ENCODE measurements at places on chromosomes 5 and 9. TPM values are rescaled to one million over a fixed set of nuclear protein-coding genes. Genes with fewer than 3 reads are reported as not detected.

Gene TERT
- total RNA-seq, result not detected

Gene ZFP2
- total RNA-seq, result 0.92 TPM

Gene TNC
- 48.6 TPM for total RNA-seq

Gene GFPT2
- 1.1 TPM for total RNA-seq

Gene UNC13B
- 34.3 TPM for total RNA-seq

Gene BNIP1
- 17.4 TPM for total RNA-seq

Gene NOXA1
- total RNA-seq, result 0.53 TPM

Gene CDX1
- total RNA-seq, result 0.12 TPM

Gene TOR1A
- total RNA-seq, result 27.1 TPM

Gene THOC3
- 32.0 TPM for total RNA-seq

Gene ZNF618
- total RNA-seq, result 14.4 TPM

Gene C9orf153
- 0.26 TPM for total RNA-seq

Gene CRB2
- not detected for total RNA-seq

Gene MAML1
- 4.4 TPM for total RNA-seq

Gene MYMK
- total RNA-seq, result not detected

Gene TCERG1
- total RNA-seq, result 24.4 TPM

Gene SPINK6
- total RNA-seq, result not detected

Gene IL4
- total RNA-seq, result not detected

Gene GABRA1
- total RNA-seq, result under 0.01 TPM

Gene OR1J2
- total RNA-seq, result not detected

Gene TRIM7
- 10.5 TPM for total RNA-seq

Gene NR2F1
- total RNA-seq, result 5.2 TPM

Gene KCNN2
- total RNA-seq, result 0.25 TPM

Gene WNT8A
- not detected for total RNA-seq

Gene IFNB1
- total RNA-seq, result not detected

Gene MYO10
- 42.0 TPM for total RNA-seq
